NT2/D1 (cell line): ENCODE measurements at places on chromosomes 11 and 22.

DNA sequence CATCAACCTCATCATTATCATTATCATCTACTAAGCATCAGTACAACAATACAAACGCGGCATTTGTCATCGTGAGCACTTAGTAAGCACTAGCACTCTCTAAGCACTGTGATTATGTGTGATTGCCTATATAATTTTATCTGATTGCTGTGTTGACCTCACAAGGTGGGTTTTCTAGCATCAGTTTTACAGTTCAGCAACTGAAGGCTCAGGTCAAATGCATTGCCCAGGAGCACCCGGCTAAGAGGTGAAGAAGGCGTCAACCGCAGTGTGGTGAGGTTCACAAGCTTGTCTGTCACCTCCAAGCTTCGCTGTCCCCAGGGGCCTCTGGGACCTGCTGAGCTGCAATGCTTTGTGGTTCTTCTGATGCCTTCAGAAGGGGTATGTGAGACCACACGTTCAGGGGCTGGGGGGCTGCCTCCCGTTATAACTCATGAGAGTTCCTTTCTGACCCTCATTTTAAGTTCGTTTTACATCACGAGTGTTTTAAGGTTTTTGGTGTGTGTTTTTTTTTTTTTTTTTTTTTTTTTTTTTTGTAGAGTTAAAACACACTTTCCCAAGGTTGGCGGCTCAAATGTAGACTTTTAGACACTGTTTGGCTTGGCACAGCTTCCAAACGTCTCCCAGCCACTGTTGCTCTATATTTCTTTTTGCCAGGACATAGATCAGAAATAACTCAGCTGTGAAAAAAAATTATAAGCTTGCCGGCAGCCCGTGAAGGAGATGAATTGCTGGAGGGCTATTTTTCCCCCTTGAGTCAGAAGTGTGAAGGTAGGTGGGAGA, 33.8 kb upstream of the SCUBE1 start:
- no peak for DNase-seq

- no peak for DNase-seq
These were observed 36.1 kb upstream of the AMOTL1 start for GRCh38 chr11:94731880-94732601.

DNA sequence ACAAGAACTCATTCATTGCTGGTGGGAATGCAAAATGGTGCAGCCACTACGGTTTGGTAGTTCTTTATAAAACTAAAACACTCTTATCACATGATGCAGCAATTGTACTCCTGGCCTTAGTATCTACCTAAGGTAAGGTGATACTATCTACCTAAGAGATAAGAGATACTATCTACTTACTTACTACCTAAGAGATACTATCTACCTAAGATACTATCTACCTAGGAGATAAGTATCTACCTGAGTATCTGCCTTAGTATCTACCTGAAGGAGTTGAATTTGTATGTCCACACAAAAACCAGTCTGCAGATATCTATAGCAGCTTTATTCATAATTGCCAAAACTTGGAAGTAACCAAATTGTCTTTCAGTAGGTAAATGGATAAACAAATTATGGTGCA, 29.0 kb upstream of the SMCO4 start:
- no peak for DNase-seq

- no peak for DNase-seq
These were observed 1.9 kb downstream of the SYVN1 start for GRCh38 chr11:65132238-65132987.

- no peak for DNase-seq
These were observed 3.9 kb downstream of the JOSD1 start for GRCh38 chr22:38696606-38697424.
